ENCODE measurements at places on chromosomes 12 and 14. TPM values are rescaled to one million over a fixed set of nuclear protein-coding genes. Genes with fewer than 3 reads are reported as not detected.

JPH4 gene
- not detected for polyA plus RNA-seq

TAS2R7 gene
- polyA plus RNA-seq = not detected

KERA gene
- polyA plus RNA-seq = not detected

MANSC4 gene
- polyA plus RNA-seq = not detected

PLEKHD1 gene
- polyA plus RNA-seq = not detected

SLC25A47 gene
- not detected for polyA plus RNA-seq

MOK gene
- polyA plus RNA-seq = 14.8 TPM

GPR132 gene
- 0.14 TPM for polyA plus RNA-seq

DTX1 gene
- 0.05 TPM for polyA plus RNA-seq

DNA sequence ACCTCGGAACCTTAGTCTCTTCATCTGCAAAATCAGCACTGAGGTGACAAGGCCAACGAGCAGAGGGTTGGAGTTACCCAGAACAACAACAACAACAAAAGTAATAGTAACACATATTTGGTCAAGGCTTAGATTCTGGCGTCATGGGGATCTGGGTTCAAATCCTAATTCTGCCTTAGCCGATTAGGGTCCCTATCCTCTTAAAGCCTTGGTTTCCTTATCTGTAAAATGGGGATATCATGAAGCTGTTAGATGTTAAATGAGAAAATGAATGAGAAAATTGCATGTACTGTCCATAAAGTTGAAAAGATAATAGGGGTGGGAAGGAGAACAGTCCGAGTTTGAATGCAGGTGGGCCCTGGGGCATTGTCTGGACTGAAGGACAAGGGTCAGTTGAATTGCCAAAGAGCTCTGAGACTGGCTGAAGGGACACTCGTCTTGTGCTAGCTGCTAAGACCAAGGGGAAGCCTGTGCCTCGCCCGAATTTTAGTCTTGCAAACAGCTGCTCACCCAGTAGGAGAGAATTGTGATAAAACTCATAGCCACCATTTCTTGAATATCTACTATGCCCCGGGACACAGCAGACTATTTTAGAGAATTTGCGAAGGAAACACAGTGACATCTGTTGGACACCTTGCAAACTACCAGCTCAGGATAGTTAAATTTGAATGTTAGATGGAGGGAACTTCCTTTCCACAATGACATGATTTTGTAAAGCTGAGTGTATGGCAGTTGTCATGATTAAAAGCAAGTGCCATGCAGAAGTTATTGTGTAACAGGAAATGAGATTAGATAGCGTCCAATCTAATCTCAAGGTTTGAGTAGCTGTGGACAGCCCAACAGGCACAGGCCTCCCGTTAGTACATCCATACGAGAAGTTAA lies 6.8 kb upstream of the HNF1A start:
- DNase-seq = peak; percentile 45

- no peak for DNase-seq
These were observed 27.3 kb downstream of the SPRING1 start for GRCh38 chr12:116710370-116711150.

DNA sequence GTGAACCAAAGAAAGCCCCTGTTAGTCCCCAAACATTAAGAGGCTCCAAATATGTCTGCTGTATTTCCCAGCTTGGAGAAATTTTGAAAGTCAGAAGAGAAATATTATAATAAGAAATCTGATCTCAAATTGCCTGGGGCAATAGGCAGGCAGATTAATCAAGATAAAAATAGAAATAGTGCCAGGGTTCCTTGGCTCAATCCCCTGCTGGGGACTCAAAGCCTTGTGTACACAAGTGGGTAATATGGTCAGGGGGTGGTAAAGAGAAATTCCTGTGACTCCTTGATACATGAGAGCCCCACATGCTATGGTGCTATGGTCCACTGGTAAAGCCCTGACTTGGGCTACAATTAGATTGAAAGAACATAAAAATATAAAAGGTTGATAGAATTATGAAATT lies 41.3 kb upstream of the ARID2 start:
- DNase-seq = no peak

GRCh38 chr14:76245097-76245496 lies 93.4 kb downstream of the GPATCH2L start:
- DNase-seq = no peak

DNA sequence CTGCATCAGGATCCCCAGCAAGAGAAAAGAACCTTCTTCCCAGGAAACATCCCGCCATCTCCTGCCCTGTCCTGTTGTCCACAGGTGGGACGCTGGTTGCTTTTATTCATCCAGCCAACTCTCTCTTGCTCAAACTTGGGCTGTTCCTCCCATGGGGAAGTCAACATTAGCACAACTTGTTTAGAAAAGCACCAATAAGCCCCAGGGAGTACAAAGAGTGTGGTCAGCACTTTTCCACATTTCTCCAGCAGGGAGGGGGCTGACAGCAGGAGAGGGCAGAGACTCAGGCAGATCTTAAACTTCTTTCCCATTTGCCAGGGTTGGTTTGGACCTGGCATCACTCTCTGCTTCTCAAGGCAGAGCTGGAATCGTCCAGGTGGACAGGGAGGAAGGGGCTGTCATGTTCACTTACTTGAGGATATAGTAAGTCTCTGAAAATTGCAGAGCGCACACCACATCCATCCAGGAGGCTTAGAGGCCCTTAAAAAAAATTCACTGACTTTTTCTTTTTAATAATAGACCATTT lies 74.9 kb downstream of the RBM19 start:
- no peak for DNase-seq

GRCh38 chr14:74705613-74706500 lies 7.0 kb downstream of the AREL1 start:
- no peak for DNase-seq

GRCh38 chr12:9851927-9852326 lies 17.2 kb downstream of the CLEC2B start:
- DNase-seq = no peak

- no peak for DNase-seq
These were observed 25.8 kb upstream of the TMCC3 start for GRCh38 chr12:94676031-94676641.

DNA sequence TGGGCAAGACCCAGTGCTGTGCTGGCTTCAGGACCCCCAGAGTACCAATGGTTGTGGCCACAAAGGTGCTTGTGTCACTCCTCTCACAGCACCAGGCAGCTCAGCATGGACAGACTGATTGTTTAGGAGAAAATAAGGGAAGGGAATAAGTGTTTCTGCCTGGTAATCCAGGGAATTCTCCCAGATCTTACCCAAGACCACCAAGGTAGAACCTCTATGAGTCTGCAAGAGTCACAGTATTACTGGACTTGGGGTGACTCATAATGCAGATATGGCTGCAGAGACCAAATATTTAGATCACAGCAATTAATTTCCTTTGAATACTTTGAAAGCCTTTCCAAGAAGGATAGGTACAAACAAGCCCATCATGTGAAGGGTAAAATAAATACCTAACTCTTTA lies 1178.3 kb upstream of the FLRT2 start:
- no peak for DNase-seq

- no peak for DNase-seq
These were observed 2.1 kb upstream of the RNASE13 start for GRCh38 chr14:21036751-21037150.

DNA sequence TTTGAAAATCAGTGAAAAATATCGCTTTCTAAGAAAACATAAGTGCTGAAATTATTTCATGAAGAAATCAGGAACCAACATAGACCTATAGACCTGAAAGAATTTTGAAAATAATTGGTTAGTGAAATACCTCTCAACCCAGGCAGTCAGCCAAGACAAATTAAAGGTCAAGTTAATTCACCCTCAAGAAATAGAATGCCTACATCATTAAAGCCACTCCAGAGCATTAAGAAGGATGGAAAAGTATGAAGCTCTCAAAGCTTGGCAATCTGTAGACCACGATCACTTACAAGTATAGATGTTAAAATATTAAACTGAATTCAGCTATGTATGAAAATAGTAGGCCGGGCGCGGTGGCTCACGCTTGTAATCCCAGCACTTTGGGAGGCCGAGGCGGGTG lies 48.3 kb downstream of the SFSWAP start:
- no peak for DNase-seq

DNA sequence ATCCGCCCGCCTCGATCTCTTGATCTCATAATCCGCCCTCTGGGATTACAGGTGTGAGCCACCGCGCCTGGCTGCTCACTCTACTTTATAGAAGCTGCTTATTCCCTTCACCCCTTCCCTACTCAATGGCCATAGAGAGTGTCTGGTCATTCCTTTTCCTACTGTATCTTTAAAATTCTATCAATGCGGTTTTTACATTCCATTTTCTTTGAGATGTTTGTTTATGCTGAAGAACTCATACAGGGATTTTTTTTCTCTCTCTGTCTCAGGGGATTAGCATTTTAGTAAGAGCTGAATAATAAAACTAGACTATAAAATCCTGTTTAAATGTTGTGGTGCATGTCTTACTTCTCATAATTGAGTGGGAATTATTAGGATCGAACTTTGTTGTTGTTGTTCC lies 218.6 kb upstream of the FOXN3 start:
- DNase-seq = no peak

DNA sequence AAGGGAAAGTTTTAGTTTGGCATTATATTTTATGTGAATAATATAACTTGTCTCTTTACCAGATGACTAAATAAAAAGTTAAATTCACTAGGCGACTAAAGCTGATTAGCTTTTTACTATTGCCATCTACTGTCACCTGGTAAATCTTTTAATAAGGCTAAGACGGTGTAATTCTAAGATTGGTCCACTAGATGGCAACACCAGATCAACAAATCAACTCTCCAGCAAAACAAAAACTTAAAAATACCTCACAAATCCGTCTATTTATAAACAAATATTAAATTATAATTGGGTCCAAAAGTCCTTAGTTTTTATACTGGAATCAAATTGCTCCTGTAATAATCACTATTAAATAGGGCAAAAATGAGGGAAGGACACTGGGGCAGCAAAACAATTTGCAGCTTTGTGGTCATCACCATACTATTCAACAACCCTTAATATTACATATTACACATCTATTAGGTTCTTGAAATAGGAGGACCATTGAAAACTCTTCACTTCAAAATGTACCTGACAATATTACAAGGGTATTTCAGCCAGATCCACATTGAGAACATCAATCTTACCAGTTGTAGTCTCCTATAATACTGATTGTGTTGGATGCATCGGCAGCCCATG lies 47.9 kb downstream of the GALC start:
- peak; percentile 34 for DNase-seq

DNA sequence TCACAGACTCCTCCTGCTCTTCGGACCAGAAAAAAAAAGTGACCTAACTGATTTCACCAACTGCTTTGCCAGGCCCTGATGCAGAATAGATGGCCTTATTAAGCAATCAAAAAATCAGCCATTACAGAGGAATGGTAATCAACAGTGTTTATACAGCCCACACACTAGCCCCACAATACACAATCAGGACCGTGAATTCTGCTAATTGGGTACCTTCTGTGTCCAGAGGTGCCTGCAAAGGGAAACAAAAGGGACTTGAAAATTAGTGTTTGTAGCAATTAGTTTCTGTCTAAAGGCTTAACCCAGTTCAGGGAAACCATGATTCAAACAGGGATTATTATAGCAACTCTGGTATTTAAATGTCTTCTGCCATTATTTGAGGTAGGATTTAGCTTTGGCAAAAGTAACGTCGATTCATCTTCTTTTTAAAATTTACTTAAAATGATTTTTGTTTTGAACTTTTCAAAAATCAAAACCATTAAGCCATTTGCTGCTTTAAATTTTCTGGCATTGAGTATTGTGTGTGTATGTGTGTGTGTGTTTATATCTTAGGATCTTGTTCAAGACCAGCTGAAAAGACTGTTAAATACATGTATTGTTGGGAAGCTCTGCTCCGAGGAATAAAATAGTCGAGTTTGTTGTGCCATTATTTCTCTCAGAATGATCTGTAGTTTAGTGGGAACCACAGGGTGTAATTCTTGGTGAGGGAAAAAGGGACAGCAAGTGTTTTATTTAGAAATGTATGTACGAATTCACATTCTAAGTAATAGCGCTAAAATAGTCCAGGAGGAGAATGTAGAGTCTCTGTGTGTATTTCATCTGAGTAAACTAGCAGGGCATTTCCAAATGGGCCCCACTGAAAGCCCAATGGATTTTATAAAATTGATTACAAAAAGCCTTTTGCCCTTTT lies 156.1 kb downstream of the PTCSC3 start:
- DNase-seq = no peak

DNA sequence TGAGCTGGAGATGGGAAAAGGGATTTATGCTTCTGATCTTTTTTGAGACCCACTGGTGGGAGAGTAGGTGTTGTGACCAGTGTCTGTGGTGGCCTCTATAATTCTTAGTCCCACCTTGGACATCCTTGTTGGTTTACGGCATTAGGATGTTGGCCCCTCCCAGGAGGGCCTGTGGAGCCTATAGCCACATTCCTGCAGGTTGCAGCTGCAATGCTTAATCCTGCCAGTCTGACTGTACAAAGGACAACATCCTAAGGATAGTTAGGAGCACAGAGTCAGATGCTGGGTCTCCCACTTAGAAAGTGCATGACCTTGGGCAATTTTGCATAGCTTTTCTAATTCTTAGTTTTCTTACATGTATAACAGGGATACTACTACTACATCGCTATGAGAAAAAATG lies 150.9 kb upstream of the SLC38A2 start:
- DNase-seq = no peak

DNA sequence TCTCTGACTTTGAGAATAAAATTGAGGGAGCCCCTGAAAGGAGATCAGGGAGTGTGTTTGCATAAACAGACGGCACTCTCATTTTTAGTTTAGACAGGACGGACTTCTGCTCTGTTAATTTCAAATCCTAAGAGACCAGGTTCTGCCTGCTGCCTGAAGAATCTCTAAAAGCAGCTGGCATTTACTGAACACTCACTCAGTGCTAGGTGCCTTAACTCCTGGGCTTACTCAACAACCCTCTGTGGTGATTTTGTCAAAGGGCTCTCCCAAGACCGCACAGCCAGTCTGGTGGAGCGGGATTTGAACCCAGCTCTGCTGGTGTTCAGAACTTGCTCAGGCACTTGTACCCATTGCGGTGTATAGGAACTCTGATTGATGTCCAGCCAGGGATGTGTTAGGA lies 2.2 kb downstream of the ORAI1 start:
- no peak for DNase-seq

DNA sequence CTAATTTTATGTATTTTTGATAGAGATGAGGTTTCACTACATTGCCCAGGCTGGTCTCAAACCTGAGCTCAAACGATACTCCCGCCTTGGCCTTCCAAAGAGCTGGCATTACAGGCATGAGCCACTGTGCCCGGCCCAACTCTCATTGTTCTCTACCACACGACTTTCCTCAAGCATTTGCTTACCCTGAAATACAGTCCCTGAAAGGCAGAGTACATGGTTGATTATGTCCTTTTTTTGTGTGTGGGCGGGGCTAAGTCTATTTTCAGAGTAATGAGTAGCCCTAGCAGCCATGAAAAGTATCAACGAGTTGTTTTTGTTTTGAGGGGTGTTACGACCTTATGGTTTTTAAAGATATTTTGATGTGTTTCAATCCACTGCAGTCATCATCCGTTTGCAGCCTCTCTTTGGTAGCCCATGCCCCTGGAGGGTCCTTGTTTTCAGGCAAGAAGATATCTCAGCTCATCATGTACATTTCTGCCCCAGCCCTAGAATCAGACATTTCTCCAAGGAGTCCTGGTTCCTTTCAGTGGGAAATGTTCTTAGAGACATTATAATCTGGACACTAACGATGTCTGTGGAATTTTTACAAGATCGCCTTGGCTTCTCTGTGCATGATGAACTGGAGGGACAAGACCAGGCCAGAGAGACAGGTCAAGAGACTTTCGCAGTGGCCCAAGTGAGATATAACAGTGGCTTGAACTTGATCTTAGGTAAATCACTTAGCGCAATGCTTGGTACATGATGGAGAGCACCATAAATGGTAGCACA lies 8.7 kb downstream of the ACACB start:
- DNase-seq = no peak

GRCh38 chr14:60648249-60648933 lies 886 bp downstream of the SIX1 start:
- no peak for DNase-seq

GRCh38 chr12:126742241-126742641 lies 1524.7 kb upstream of the TMEM132C start:
- no peak for DNase-seq

All from AG04450 (cell line).